ENCODE measurements at places on chromosomes 16 and 17.

DNA sequence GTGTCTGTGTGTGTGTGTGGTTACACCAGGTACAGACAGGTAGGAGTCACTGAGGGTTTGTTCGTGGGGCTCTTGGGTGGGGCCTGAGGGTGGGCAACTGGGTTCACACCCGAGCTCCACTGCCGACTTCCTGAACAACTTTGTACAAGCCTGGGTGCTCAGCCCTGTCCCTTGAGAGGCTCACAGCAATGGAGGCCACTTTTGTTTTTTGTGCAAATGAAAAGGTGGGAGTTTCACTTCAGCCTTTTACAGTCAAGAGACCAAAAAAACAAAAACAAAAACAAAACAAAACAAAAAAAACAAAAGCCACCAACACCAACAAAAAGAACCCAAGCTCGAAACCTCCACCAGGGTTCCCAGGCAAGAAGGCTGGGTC is 2.4 kb downstream of the RHBDF2 start:
- no peak for DNase-seq

DNA sequence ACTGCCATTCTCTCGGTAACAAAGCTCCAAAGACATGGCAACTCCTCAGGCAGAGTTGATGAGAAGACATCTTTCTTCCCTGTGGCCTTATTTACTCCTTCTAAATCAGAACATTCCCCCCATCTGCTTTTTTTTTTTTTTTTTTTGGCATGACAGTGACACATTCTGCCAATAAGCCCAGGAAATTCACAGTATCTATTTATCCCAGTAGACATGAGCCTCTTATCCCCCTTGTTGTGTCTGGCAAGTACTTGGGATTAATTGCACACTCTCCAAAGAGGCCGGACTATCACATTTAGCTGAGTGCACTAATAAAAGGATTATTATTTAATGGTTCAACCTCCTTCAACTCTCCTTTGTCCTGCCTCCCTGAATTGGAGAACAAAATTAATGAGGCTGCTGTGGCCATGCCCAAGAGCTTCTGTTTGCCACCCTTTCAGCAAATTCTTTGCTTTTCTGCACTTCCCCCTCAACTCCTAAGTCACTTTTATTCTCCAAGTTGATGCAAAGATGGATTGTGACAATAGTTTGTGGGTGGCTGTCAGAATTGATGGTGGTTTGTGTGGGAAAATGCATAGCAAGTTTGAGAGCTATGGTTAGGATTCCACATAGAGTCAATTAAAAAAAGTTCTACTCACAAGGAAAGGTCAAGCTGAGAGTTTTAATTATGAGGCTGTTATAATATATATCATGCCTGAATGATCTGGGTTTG is 47.2 kb downstream of the GPR139 start:
- no peak for DNase-seq

DNA sequence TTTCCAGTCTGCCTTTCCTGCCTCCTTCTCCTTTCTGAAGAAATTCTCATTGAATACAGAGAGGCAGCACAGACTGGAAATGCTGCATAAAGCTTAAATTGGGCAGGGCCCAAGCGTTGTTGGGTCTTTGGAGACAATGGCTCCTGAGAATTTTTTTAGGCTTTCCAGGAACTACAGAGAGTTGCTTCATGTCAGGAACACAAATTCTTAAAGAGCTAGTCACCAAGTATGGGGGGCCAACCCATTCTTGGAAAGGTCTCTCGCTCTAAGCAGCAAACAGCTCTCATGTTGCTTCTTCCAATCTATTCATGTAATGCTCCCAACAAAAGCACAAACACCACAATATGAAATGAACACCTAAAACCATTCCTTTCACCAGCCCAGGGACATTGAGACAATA is 6.9 kb downstream of the HNF1B start:
- DNase-seq, result no peak

DNA sequence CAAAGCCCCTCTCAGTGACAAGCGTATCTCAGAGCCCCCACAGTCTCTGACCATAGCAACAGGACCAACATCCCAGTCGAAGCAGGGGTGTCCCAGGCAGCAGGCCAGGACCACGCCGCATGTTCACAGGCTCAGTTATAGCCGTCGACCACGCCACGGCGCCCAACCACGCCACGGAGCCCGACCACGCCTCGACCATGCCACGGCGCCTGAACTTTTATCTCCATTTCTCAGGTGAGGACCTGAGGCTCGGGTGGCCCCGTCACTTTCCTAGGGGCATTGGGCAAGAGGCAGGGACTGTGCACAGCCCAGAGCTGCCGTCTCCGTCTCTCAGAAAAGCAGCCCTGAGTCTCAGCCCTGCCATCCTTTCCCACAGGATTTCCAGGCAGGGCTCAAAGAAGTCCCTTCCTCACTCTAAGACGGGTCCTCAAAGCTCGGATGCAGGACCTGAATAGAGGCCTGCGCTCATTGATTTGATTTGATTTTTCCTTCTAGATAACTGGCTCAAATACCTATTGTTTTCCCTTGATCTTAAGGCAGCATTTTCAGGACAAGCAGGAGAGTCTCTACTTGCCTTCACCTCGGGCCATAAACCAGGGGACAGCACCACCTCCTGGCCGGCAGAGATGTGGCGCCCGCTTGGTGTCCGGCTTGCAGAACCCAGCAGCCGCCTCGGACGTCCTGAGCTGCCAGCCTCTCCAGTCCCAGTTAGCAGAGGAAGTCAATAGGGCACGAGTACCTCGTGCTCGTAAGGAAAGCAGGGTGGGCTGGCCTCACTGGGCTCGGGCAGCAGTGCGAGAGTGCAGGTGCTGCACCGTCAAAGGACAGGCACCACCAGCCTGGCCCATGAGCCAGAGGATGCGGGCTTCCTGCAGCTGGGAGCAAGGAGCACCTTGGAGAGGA is 38.8 kb downstream of the C16orf95 start:
- peak; percentile 70 for DNase-seq

DNA sequence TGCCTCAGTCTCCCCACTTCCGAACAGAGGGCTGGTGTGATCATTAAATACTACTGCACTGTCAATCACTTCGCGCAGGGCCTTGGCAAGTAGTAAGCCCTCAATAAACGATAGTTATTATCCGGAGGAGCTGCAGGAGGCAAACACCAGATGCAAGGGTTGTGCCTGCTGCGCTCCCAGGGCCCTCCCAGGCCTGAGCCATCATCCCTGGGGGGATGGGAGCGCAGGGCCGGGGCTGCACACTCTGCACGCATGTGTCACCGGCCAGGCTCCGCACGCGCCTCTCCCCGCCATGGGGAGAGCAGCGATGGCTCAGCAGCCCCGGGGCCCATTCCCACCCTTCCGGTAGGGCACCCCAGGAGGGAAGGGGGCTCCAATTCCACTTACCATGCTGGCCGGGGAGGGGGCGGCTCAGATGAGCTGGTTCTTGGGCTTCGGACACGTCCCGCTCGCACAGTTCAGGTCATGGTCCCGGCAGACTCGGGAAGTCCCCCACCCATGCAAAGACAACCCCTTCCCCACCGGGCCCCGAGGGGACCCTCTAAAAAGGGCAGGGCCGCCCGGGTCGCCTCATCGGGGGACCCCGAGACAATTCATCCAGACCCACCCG is 681 bp downstream of the XPO6 start:
- peak; percentile 81 for DNase-seq

DNA sequence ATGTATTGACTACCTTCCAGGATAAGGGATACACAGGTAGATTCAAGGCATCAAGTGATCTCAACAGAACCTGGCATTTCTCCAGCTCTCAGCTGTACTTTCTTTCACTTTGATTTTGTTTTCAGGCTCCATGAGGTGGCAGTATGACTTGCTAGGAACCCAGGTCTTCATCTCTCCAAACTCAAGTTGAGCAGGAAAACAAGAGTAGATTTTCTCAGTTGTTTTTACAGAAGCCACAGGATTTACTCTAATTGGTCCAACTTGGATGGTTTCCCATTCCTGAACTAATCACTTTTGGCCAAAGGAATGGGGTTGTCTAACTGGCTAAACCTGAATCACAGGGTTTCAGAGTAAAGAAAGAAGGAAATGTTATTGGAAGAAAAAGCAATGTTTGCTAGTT is 146.6 kb downstream of the TRIM37 start:
- DNase-seq, result no peak

DNA sequence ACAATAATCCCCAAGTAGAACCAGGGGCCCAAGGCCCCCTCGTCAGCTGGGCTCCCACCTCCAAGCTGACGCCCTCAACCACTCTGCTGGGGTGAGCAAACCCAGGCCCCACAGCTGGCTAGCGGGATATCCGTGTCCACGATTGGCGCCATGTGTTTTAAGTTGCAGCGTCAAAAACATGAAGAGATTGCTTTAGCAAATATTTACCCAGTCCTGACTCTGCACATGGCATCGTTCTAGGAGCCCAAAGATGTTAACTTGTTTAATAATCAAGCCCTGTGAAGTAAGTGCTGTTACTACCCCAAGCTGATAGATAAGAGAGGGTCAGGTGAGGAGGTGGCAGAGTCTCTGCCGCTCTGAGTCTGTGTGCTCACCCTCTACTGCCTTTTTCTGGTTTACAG is 344 bp upstream of the SEPTIN12 start:
- DNase-seq, result no peak

GRCh38 chr16:27784351-27785306 is 234.7 kb downstream of the KATNIP start:
- no peak for DNase-seq

DNA sequence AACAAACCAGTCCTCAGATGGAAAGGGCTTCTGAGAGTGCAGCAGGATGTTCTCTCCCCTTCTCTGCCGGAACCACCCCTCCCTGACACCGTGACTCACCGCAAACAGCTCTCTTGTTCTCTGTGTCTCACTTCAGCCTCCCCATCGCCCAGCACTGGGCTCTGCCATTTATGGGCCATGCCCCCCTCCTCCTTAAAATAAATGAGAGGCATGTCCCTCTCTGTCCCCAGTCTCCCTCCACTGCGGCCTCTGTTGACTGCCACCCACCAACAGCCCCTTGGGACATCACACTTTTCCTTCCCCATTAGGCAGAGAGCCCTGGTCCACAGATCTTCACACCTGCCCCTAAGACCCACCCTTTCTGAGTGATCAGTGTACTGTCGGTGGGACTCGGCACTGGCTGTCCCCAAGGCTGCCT is 6.3 kb downstream of the CCDC102A start:
- peak; percentile 75 for DNase-seq

- DNase-seq, result no peak
Observed at GRCh38 chr16:51557670-51558069, 406.6 kb upstream of the SALL1 start.

GRCh38 chr17:46061435-46061834 is 62.4 kb downstream of the STH start:
- DNase-seq, result no peak

DNA sequence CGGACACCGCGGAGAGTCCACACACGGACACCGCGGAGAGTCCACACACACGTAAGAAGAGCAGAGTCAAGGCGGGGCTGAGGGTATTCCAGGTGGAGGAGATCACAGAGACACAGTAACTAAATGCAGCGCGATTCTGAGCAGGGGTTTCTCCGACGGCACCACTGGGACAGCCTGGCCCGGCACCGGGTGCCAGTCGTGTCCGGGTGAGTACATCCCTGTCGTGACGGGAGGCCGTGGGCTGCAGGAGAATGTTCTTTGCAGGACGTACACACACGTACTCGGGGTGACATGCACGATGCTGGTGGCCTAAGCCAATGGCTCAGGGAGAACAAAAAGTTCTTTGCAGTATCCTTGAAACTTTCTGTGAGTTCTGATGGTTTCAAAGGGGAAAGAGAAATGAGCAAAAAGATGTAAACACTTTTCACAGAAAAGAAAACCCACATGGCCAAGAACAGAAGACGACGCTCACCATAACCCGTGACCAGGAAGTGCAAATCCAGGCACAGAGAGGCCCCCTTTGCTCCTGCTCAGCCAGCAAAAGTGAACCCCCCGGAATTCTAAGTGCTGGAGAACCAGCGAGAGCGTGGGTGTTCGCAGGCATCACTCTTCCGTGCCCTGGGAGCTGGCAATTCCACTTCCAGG is 53.7 kb upstream of the METRNL start:
- peak; percentile 13 for DNase-seq

DNA sequence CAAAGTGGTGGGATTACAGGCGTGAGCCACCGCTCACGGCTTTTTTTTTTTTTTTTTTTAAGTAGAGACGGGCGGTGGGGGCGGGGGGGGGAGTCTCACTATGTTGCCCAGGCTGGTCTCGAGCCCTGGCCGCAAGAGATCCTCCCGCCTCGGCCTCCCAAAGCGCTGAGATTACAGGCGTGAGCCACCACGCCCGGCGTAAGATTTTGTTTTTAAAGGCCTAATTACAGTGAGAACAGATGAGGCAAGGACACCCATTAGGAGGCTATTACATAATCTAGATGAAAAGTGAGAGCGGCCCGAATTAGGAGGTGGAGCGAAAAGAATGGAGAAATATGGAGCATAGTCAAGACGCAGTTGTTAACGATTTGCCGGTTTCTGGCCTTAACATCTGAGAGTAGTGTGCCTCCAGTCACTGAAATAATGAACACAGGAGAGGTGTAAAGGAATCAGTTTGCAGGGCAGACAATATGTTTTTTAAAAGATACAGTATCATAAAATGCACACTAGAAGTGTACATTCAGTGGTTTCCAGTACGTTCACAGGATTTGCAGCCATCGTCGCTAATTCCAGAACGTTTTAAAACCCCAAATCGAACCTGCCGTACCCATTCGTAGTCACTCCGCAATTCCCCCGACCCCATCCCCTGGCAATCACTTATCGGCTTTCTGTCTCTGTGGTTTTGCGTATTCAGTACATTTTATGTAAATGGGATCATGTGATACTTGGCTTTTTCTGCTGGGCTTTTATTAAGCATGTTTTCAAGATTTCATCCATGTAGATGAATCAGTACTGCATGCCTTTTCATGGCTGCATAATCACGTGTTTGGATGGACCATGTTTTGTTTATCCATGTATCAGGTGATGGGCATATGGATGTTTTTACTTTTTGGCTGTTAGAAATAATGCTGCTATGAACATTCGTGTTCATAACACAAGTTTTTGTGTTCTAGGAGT is 1.4 kb upstream of the SLX4 start:
- no peak for DNase-seq

DNA sequence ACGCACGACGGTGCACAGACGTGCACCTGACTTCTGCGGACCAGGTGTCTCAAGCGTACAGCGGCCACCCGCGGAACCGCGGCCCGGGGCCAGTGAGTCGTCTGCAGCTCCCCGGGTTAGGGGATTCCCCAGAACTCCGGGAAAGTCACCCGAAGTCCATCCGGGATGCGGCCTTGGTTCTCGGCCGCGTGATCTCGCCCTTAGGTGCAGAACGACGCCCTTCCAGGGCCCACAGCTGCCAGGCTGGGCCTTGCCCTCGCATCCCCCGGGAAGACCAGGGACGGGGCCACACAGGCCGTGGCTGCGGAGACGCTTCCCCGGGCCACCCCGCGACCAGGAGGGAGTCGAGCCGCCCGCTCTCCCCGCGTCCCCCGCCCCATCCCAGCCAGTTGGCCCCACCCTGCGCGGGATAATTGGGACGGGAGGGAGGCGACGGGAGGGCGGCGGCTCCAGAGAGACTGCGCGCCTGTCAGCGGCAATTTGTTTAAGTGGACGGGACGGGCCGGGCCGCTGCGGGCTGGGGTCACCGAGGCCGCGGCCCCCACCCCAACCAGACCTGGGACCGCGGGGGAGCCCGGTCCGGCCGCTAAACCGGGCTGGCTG is 3.6 kb upstream of the TBX2 start:
- no peak for DNase-seq

DNA sequence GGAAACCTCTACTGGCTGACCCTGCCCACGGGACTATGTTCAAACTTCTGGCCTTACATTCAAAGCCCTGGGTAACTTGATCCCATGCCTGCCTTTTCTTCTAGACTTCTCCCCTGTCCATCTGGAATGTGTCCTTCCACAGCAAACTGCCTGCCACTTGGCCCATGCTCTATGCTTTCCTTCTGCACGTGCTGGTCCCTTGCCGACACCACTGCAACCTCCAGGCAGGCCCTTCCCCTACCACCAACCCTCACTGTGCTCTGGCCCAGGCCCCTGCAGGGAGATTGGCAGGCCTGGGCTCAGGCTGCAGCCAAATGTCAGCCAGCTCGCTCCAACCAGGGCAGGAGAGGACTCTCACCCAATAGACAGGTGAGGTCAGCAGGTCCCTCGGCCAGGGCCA is 11.0 kb downstream of the HSD11B2 start:
- no peak for DNase-seq
